ENCODE measurements at places on chromosomes 16 and 17.

DNA sequence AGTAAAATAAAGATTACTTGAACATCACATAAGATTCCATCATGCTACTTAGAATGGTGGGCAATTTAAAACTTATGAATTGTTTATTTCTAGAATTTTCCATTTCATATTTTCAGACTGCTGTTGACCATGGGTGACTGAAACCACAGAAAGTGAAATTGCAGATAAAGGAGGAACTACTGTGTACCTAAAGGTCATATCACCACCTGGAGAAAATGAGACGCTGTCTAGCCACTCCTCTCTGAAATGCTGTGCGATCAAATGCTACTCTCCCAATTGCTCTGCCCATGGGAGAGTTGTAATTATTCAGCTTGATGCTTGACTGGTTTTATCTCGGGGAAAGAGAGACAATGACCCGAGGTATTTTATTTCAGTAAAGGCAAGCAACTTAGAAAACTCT, 128.9 kb upstream of the ERCC4 start:
- no peak for DNase-seq

DNA sequence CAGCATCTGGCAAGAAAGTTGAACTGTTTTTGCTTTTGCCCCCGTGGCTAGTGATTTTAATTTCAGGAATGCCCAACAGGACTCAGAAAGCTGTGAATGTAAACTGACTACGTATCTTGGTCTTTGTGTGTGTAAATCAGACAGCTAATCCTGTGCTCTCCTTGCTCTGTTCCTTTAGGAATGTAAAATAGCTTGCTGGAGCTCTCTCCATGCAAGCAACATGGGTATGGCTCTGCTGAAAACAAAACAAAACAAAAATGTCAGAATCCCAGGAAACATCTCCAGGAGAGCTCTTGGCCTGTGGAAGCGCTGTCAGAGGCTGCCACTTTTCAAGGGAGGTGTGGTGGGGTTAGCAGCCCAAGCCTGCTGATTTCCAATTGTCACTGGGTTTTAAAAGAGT, 161.8 kb upstream of the NOG start:
- no peak for DNase-seq

DNA sequence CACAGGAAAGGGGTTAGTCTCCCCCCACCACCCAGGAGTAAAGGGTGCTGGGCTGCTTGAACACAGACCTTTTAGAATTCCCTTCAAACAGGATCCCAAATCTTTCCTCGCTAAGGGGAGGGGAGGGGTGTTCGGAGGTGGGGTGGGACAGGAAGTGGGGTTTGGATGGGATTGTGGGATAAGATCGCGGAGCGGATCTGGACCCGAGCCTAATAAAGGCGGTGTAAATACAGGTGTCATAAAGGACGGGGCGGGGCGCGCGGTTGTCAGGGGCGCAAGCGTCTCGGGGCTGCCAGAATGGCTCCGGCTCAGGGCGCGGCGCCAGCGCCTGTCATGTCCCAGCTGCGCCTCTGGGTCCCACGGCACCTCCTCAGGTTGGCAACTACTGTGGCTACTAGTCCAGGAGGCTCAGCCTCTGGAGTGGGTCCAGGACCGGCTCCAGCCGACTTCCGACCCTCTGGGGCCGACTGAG, 59.8 kb upstream of the FBXO47 start:
- DNase-seq: no peak

GRCh38 chr17:37769050-37769449, 24.2 kb upstream of the HNF1B start:
- DNase-seq: no peak

DNA sequence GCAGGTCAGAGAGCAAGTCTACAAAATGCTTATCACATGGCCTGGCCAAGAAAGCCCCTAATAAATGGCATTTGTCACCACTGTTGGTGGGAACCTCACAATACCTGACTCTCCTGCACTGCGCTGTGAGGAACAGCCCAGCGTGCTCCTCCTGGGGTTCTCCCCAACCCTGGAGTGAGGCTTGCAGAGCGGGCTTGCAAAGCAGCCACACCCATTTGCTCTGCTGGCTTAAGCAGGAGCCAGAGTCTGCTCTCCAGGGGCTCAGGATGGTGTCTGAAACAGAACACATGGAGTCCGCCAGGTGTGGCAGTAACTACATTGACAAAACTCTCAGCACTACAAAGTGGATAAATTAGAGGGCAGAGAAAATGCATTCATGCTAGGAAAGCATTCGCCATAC, 331.0 kb upstream of the CCL2 start:
- DNase-seq: no peak

GRCh38 chr16:84093120-84093878, 23.4 kb downstream of the MBTPS1 start:
- no peak for DNase-seq

GRCh38 chr16:86459266-86459665, 51.1 kb upstream of the FOXF1 start:
- DNase-seq: no peak

GRCh38 chr16:2008631-2009163, 924 bp downstream of the ZNF598 start:
- peak; percentile 76 for DNase-seq

DNA sequence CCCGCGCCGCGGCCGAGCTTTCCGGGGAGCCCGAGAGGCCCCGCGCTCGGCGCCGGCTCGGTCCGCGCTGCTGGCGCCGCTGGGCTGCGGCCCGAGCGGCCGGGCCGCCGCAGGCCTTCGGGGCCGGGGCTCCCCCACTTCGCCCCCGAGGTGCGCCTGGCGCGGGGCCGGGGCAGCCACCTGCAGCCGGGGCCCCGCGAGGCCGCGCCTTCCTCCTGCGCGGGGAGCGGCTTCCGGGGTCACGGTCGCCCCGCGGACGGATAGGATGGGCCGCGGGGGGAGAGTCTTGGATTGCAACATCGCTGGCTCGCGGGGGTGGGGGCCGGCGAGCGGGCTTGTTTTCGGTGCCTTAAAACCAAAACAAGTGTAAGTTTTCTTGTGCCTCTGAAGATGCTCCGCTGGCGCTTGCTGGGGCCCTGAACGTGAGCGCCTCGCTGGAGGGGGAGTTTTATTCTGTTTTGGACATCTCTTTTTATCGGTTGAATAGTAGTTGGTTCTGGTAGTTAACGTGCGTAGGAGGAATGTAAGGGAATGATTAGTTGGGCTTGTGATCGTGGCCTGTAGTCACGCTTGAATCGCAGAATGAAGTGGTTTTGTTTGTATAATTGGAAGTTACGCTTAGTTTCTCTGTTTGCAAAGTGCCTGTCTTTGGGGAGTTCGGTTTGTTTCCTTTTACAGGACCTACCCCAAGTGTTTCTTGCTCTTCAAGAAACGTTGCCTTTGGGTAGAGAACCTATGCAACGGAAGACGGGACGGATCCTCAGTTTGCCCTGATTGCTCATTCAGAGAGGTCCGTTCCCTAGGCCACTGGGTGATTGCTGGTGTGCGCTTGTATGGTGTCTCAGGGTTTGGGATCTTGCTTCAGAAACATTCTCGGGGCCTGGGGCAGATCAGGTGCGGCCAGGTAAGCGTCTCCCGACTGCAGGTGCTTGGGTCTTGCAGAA, 724 bp downstream of the UBE2I start:
- DNase-seq: peak; percentile 73

GRCh38 chr17:5783269-5783668, 199.0 kb upstream of the NLRP1 start:
- no peak for DNase-seq

- DNase-seq: peak; percentile 22
Measured at GRCh38 chr17:4721203-4722135, 9.8 kb upstream of the MED11 start.

DNA sequence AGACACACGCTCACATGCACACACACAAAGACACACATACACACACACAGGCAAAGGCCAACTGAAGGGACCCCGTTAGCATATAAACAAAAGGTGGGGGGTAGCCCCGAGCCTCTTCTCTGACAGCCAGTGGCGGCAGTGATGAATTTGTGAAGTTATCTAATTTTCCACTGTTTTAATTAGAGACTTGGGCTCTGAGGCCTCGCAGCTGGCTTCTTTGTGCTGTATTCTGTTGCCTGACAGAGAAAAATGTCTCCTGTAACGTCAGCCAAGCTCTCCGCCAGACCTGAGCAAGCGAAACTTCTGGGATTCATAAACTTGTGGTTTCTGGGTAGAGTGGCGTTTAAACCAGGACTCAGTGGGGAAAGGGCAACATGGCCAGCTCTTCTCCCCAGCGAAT, 113.9 kb upstream of the FOXF1 start:
- peak; percentile 98 for DNase-seq

- peak; percentile 83 for DNase-seq
Measured at GRCh38 chr17:43020789-43021740, 1.1 kb downstream of the VAT1 start.
